Tibial artery (tissue), 4 donors: ENCODE measurements at places on chromosomes 6 and 20.

DNA sequence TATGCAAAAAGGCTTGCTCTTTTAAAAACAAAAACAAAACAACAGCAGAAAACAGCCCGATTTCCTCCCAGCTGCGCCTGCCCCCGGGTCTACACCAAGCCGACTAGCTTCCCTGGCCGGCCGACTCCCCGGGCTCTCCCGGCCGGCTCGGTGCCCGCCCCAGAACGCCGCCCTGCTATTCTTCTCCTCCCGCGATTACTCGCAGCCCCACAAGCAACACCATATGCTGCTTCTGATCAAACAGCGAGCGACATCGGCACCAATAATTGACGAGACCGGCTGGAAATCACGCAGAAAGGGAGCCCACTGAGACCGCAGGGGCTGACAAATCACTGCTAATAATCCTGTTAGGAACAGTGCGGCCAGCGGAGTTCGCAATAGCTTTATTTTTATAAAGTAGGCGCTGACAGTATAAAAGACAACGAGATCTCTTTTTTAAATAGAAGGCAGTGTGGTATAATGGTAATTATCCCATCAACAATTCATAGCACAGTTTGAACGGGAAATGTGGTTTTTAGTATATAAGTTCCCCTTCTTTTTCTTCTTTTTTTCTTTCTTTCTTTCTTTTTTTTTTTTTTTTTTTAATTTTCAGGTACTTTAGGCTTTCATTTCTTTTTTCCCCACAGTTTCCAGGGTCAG, 3.3 kb downstream of the SIM1 start:
- no peak for DNase-seq

DNA sequence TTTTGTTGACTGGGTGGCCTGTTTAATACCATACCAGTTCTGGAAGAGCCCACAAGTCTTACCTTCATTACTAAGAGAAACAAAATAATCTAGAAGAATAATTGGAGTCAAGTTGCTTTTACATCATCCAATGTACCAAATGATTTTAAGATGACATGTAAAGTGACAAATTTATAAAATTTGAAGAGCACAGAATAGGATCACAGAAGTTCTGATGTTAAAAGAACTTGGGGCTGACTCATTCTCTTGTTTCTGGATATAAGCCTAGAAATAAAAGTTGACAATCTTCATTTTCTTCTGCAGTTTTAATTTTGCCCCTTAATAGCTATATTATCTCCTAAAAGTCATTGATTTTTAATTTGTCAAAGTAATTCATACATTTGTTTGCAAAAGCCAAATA, 317.5 kb upstream of the MARCKS start:
- no peak for DNase-seq

- no peak for DNase-seq
These were observed 27.8 kb upstream of the MYCT1 start for GRCh38 chr6:152669895-152670294.

GRCh38 chr6:103122766-103123601, 1729.5 kb downstream of the GRIK2 start:
- peak; percentile 64 for DNase-seq

- no peak for DNase-seq
These were observed 55.1 kb downstream of the KIZ start for GRCh38 chr20:21181028-21181427.

GRCh38 chr6:227812-228338, 64.4 kb upstream of the DUSP22 start:
- no peak for DNase-seq

DNA sequence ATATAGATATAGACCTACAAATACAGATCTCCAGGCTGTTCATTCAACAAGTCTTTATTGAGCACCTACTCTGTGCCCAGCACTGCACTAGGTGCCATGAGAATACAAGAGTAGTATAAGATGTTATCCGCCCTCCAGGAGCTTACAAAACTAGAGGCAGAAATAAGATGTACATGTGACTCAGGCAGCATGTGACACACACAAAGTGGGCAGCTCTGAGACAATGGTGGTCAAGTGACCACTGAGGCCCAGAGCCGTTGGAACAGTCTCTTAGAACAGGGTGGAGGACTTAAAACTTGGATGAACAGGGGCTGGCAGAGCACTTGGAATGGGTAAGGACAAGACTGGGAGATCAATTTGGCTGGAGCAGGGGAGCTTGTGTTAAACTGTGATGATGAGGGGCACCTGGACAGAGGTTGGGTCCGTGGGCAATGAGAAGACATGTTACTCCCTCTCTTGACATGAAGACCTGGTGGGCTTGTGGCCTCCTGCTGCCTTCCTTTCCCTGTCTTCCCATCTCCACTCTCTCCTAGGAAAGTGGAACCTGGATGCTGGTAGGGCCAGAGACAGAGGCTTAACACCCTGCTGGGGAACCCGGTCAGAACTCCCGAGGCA, 21.2 kb downstream of the TRIM15 start:
- DNase-seq, result no peak

- DNase-seq, result no peak
These were observed 23.6 kb upstream of the EDN1 start for GRCh38 chr6:12266571-12266970.

DNA sequence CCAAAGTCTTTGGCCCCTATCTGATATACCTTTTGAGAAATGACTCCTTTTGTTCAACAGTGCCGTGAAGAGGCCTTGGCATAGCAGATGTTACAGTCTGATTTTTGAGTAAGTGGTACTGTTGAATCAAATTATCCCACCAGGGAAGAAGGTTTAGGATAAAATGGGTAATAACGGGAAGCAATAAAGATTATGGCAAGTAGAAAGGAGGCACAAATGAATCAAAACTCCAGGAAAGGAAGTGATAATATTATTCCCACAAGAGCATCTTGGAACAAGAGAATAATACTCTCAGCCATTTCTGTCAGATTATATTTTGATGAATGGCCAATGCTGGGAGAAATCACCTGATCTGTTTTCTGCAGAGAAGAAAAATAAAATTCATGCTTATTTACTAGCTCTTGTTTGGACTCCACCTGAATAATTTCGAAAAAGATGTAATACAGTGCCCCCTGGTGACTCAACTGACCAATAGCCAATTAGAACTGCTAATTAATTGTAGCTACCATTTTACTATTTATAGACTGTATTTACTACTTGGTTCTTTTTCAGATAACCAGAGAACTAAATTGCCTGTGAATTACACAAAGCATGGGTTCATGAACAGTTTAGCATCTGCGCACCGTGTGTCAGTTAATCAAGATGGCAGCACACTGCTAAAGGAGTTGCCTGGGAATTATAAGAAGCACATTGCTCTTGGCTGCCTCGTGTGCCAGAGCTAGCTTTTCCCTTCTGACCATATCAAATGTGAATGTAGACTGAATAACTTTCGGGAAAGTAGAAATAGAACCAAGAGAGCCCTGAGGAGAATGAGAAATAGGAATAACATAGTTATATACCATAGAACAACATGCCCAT, 78.5 kb upstream of the TRDN start:
- DNase-seq, result no peak

- DNase-seq, result no peak
These were observed 49.5 kb downstream of the HDAC2 start for GRCh38 chr6:113921299-113921904.

DNA sequence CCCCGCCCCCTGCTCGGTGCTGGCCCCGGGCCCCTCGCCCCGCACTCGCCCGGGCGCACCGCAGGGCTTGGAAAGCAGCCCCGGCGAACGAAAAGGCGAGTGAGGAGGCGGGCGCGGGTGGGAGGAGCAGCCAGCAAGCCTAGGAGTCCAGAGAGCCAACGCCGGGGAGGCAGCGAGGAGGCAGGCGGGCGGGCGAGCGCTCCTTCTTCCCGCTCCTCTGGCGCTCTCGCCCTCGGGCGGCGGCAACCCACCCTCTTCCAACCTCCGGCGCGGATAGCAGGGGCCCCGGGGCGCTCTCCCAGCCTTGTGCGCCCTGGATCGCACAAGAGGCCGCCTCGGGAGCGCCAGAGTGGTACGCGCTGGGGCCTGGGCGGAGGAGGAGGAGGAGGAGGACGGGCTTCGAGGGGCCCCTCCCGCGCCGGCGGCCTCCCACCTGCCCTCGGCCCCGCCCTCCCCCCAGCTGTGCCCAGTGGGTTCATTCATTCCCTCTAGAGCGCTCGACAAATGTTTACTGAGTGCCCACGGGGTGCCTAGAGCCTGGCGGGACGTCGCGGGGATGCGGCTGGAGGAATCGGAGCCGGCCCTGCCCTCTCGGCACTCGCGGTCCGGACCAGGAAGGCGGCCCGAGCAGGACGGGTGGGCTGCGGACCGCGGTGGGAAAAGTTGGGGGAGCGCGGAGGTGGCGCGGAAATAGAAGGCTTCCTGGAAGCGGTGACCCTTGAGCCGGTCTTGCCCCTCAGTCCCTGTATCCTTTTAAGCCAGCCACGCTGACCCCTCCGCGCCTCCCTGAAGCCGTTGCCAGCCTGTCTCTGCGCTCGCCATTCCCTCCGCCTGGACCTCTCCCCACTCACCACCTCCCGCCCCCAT, at the start of gene BMP7:
TSS of gene BMP7 (minus strand) at position 351 of the 867 bp plus-strand sequence. CDS start 519 bp downstream, outside the sequence.
- DNase-seq, result no peak

- no peak for DNase-seq
These were observed 310.2 kb downstream of the TSHZ2 start for GRCh38 chr20:53282217-53282955.

DNA sequence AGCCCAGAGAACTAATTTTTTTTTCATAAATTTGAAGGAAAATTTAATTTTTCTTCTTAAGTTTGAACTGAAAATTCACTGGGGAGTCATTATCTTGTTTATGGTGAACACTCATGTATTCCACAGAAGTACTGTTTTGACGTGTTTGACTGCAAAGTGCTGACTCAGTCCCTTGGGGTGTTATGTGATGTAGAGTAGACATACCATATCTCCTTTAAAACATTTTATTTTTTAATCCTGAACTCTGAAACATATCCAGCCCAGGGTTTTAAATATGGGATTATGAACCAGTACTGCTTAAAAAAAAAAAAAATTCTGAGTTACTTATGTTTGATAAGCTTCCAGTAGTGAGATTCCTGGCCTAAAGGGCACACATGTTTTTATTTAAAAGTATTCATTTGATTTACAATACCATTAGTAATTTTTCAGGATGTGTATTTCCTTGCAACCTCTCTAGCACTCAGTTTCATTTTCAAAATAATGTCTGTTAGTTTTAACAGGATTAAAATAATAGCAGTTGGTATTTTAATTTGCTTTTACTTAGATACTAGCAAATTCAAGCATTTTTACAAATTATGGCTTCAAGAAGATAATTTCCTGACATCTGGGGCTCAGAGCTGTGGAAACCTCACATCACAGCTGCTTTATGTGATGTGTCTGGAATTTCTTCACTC, 81.7 kb upstream of the PDE10A start:
- DNase-seq, result no peak

GRCh38 chr20:47710665-47711045, 74.6 kb downstream of the SULF2 start:
- no peak for DNase-seq

GRCh38 chr6:166050559-166050958, 117.1 kb downstream of the TBXT start:
- no peak for DNase-seq

GRCh38 chr6:166650824-166651807, 24.1 kb upstream of the RPS6KA2 start:
- no peak for DNase-seq

DNA sequence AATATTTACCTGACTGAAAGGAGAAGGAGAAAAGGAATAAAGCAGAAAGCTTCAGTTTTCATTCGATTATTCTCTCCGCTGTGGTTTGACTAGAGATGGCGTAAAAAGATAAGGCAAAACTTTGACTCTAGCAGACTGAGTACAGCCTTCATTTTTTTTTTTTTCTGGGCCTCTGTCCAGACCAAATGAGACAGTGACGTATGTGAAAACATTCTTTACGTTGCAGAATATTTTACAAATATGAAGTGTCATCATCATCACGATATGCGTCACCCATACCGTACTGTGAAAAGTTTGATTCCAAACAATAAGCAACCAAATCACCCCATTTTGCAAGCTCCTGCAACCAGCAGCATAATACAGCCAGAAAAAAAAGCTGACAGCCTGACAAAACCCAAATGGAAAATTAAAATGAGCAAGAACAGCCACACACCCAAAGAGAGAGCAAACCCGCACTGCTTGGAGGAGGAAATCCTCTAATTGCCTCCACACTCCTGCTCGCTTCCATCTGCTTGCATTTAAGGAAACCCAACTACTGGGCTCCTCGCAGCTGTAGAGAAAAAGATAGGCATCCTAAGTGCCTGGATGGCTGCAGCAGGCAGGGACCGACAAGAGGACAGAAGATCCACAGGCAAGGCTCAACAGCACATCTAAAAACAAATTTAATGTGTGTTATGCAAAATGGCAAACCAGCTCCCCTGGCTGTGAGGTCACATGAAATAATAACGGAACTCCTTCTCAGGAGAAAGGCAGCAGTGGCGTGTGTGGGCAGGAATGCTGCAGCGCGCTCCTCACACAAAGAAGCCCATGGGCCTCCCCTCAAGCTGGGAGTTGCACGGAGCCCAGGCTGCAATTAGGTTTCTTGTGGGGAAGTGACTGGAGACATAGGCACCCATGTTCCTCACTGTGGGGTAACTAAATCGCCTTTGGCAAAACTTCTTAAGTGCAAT, 113.1 kb downstream of the FYN start:
- DNase-seq, result no peak

GRCh38 chr6:155108070-155108820, 113.1 kb downstream of the TIAM2 start:
- no peak for DNase-seq

GRCh38 chr6:152268846-152269442, 368.2 kb downstream of the SYNE1 start:
- no peak for DNase-seq

GRCh38 chr6:24214984-24215383, 89.0 kb downstream of the NRSN1 start:
- DNase-seq, result no peak
